ENCODE measurements at places on chromosomes 1 and 21. TPM values are rescaled to one million over a fixed set of nuclear protein-coding genes. Genes with fewer than 3 reads are reported as not detected.

MAP3K6 gene
- 16.8 TPM for total RNA-seq

- DNase-seq = no peak
These were observed 65.7 kb downstream of the CNIH3 start for GRCh38 chr1:224681816-224682215.

- DNase-seq = no peak
These were observed 32.4 kb upstream of the PRDX6 start for GRCh38 chr1:173444757-173445156.

DNA sequence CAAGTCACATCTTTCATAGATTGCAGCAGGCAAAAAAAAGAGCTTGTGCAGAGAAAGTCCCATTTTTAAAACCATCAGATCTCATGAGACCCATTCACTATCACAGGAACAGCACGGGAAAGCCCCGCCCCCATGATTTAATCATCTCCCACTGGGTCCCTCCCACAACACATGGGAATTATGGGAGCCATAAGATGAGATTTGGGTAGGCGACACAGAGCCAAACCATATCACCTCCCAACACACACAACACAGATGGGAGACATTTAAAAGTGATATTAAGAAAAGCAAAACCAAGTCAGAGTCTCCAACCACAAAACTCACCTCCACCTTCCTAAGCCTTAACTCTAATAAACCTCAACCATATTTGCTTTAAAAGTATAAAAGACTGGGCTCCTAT, 61.5 kb upstream of the TIAM1 start:
- DNase-seq = no peak

- DNase-seq = no peak
These were observed 28.0 kb downstream of the BLZF1 start for GRCh38 chr1:169395955-169396354.

DNA sequence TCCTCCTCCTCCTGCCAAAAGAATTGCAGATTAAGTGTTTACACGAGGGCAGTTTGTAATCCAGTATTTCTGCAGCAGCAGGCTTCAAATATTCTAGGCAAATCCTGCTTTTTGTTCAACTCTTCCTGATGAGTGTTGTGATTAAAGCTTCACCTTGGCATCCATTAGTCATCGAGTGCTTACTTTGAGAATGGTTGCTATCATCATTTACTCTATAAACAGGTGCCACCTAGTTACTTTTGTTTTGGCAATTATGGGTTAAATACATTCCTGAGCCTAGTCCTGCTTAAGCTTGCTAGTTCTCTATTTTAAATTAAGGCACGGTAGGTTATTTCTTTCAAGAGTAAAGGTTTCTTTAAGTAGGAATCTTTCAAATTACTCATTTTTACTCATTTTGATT, 20.3 kb downstream of the PDC start:
- DNase-seq = peak; percentile 49
